ENCODE measurements at places on chromosomes 13 and 19. TPM values are rescaled to one million over a fixed set of nuclear protein-coding genes. Genes with fewer than 3 reads are reported as not detected.
A peak's percentile ranks its signal among the peaks of the same experiment; 100 is the strongest.

- peaks cover 30% of the 10 kb centered on the region for H3K36me3 ChIP-seq
- no peaks in the 10 kb centered on the region for H3K27me3 ChIP-seq
- no peak for DNase-seq
- no peak overlapping the region for H3K27ac ChIP-seq
These were observed 25.0 kb downstream of the ITM2B start for GRCh38 chr13:48258002-48258401.

GRCh38 chr19:46789371-46789770, 977 bp upstream of the SLC1A5 start:
- DNase-seq = no peak
- no peaks in the 10 kb centered on the region for H3K27me3 ChIP-seq
- no peak overlapping the region for H3K4me3 ChIP-seq
- H3K4me1 ChIP-seq = peaks cover 38% of the 10 kb centered on the region
- peaks cover 3% of the 10 kb centered on the region for H3K36me3 ChIP-seq
- H3K27ac ChIP-seq = no peak overlapping the region

The IGFL1 gene
- total RNA-seq = 0.99 TPM

The TLE6 gene
- 1.4 TPM for total RNA-seq

The ATP4B gene
- 0.38 TPM for total RNA-seq

GRCh38 chr19:16677055-16677454, 16.1 kb downstream of the TMEM38A start:
- no peak overlapping the region for H3K4me3 ChIP-seq
- no peaks in the 10 kb centered on the region for H3K27me3 ChIP-seq
- no peak overlapping the region for H3K27ac ChIP-seq

GRCh38 chr13:28432816-28433560, 61.9 kb downstream of the FLT1 start:
- DNase-seq = no peak
- H3K36me3 ChIP-seq = no peaks in the 10 kb centered on the region
- no peak overlapping the region for H3K27ac ChIP-seq
- H3K4me1 ChIP-seq = no peaks in the 10 kb centered on the region

DNA sequence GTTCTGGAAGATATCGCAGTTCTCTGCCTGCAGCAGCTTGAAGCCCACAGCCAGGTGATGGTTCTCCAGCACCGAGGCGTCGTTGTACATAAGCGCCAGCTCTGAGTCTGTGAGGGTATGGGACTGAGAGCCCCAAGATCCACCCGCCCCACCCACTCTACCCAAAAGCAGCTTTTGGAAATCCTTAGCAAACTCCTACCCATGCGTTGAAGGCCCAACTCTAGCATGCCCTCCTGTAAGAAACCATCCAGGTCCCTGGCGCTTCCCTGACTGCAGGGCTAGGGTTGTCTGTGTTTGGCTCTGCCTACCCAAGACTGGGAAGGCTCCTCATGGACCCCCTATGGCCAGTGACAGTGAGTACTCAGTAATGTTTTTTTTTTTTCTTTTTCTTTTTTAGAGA, 9.4 kb downstream of the PDE4C start:
- H3K4me3 ChIP-seq = no peak overlapping the region
- H3K27ac ChIP-seq = no peak overlapping the region
- H3K36me3 ChIP-seq = no peaks in the 10 kb centered on the region

- DNase-seq = no peak
- peaks cover 2% of the 10 kb centered on the region for H3K27me3 ChIP-seq
These were observed 10.7 kb upstream of the FLT1 start for GRCh38 chr13:28505543-28506135.

DNA sequence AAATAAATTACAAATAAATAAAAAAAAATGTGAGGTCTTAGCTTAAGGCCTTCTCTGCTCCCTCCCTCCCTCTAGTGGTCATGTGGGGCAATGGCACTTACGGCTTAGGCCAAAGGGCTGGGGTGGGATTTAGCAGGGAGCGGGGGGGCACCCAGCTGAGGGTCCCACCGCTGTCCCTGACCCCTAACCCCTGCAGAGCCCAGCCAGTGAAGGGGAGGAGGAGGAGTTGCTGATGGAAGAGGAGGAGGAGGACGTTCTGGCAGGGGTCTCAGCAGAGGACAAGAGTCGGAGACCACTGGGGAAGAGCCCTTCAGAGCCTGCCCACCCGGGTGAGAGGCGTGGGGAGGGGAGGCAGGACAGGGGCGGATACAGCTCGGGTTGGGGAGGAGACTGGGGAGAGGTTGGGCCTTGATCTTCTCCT, 9.3 kb downstream of the MPND start:
- no peak overlapping the region for H3K27ac ChIP-seq
- H3K36me3 ChIP-seq = peaks cover 11% of the 10 kb centered on the region
- no peaks in the 10 kb centered on the region for H3K4me1 ChIP-seq
- no peaks in the 10 kb centered on the region for H3K27me3 ChIP-seq

DNA sequence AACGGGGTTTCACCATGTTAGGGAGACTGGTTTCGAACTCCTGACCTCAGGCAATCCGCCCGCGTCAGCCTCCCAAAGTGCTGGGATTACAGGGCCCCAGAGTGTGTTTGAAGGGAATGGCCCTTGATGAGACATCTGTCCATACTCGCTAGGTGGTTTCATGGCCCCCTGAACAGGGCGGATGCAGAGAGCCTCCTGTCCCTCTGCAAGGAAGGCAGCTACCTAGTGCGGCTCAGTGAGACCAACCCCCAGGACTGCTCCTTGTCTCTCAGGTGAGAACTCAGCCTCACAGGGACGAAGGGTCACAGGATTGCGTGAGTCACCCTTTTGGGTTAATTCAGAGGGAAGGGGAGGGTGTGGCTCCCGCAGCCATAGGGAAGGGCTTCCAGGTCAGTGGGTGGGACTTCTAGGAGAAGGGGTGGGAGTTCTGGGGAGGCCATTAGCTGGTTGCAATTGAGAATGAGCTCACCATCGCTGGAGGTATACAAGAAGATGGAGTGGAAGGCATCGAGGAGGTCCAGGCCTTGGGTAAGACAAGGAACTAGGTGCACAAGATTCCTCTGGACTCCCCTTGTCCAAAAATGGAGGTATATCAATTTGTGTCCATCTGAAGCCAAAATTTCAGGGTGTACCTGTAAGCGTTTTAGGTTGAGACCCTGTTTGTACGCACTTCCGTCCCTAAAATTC, 9.2 kb downstream of the SHD start:
- H3K36me3 ChIP-seq = peaks cover 11% of the 10 kb centered on the region
- no peak overlapping the region for H3K4me3 ChIP-seq
- no peaks in the 10 kb centered on the region for H3K4me1 ChIP-seq

The CD79A gene
- 31.4 TPM for total RNA-seq

The LGALS7 gene
- 7.0 TPM for total RNA-seq

GRCh38 chr13:99601535-99601934, 100.3 kb downstream of the TM9SF2 start:
- no peak overlapping the region for H3K4me3 ChIP-seq
- H3K4me1 ChIP-seq = peaks cover 22% of the 10 kb centered on the region
- H3K27me3 ChIP-seq = no peaks in the 10 kb centered on the region
- peak; percentile 72 for DNase-seq
- H3K27ac ChIP-seq = no peak overlapping the region
- H3K36me3 ChIP-seq = no peaks in the 10 kb centered on the region

DNA sequence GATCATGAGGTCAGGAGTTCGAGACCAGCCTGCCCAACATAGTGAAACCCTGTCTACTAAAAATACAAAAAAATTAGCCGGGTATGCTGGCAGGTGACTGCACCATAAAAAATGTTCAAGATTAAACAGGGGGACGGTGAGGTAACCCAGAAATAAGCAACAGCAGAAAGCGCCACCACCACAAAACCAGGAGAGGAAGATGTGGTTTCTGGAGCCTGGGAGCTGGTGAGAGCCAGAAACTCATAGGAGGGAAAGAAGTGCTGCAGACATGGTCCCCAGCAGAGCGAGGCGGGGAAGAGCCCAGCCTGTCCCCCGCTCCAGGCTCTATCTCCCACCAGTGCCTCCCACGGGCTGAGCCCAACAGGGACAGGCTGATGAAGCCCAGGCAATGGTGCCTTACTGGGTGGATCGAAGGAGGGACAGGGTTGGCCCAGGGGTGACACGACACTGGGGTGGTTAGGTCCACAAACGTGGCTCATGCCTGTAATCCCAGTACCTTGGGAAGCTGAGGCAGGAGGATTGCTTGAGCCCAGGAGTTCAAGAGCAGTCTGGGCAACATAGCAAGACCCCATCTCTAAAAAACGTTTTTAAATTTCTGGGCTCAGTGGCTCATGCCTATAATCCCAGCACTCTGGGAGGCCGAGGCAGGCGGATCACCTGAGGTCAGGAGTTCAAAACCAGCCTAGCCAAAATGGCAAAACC, 19.0 kb downstream of the SPC24 start:
- H3K4me1 ChIP-seq = peaks cover 23% of the 10 kb centered on the region
- no peak for DNase-seq
- no peak overlapping the region for H3K4me3 ChIP-seq
- H3K27ac ChIP-seq = no peak overlapping the region
- H3K27me3 ChIP-seq = peaks cover 14% of the 10 kb centered on the region

DNA sequence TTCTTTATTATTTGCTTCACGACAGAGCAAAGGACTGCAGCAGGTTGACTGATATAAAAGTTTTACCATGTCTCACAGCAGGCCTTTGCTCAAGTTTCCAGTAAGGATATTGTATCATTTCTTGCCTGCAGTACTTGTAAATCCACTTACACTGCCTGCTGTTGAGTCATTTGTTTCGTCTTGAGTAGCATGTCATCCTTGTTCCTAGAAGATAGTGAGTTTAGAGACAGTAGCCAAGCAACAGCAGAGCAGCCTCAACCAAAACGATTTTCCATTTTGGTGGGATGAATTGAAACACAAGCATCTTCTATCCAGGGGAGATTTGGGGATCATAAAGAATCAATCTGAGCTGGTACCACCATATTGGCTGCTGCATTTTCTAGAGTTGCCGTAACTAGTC, 24.0 kb upstream of the ALOX5AP start:
- H3K27me3 ChIP-seq = no peaks in the 10 kb centered on the region
- no peak overlapping the region for H3K27ac ChIP-seq
- DNase-seq = no peak
- H3K4me3 ChIP-seq = no peak overlapping the region
- no peaks in the 10 kb centered on the region for H3K36me3 ChIP-seq

The CTXN1 gene
- 0.33 TPM for total RNA-seq

- H3K4me1 ChIP-seq = peaks cover 6% of the 10 kb centered on the region
- H3K4me3 ChIP-seq = no peak overlapping the region
- H3K36me3 ChIP-seq = no peaks in the 10 kb centered on the region
- H3K27me3 ChIP-seq = no peaks in the 10 kb centered on the region
- DNase-seq = no peak
These were observed 105.7 kb upstream of the RAP2A start for GRCh38 chr13:97328222-97328790.

DNA sequence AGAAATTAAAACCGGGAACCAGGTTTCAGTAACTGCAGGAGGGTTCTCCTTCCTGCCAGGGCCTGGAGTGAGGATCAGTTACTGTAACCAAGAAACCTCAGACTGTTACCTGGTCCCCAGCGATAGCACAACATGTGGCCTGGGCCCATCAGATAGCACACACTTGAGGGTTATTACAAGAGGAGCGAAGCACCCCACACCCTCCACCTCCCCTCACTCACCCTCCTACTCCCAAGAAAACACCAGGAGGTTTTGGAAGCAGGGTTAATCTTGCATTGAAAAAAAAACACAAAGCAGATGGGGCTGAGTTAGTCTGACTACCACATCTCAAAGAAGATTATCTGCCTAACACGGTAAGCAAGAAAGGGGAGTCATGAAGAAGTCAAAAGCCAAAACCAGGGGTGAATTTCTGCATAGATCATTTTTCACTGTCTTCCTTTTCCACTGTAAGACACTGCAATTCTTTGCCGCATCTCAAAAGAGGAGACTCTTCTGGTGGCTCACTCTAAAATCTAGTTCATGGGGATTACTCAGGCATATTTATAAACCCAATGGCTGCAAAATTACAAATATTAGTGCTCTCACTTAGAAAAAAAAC, 75.9 kb upstream of the DOCK9 start:
- H3K27ac ChIP-seq = no peak overlapping the region
- no peaks in the 10 kb centered on the region for H3K36me3 ChIP-seq
- H3K4me3 ChIP-seq = no peak overlapping the region
- DNase-seq = no peak
- no peaks in the 10 kb centered on the region for H3K27me3 ChIP-seq

The ZNF536 gene
- 0.05 TPM for total RNA-seq

The MAMSTR gene
- total RNA-seq = 0.38 TPM

The KIR2DL1 gene
- not detected for total RNA-seq

The NLRP4 gene
- total RNA-seq = under 0.01 TPM
